Breast epithelium (tissue), 4 donors: ENCODE measurements at places on chromosomes 12 and 14. TPM values are rescaled to one million over a fixed set of nuclear protein-coding genes. Genes with fewer than 3 reads are reported as not detected.

The KRT82 gene
- total RNA-seq, result not detected

The FAR2 gene
- total RNA-seq, result 8.2 TPM

The OR6C2 gene
- total RNA-seq, result not detected

The ESRRB gene
- 0.44 TPM for total RNA-seq

The SMCO2 gene
- total RNA-seq, result not detected

The KCNC2 gene
- total RNA-seq, result 1.3 TPM

The PTCSC3 gene
- not detected for total RNA-seq

The CACNA2D4 gene
- total RNA-seq, result 3.3 TPM

The KRT7 gene
- 1,051 TPM for total RNA-seq

- no peak for DNase-seq
Observed at GRCh38 chr12:89326239-89327040, 25.9 kb downstream of the DUSP6 start.

- no peak for DNase-seq
Observed at GRCh38 chr12:18798535-18799361, 60.8 kb downstream of the CAPZA3 start.

DNA sequence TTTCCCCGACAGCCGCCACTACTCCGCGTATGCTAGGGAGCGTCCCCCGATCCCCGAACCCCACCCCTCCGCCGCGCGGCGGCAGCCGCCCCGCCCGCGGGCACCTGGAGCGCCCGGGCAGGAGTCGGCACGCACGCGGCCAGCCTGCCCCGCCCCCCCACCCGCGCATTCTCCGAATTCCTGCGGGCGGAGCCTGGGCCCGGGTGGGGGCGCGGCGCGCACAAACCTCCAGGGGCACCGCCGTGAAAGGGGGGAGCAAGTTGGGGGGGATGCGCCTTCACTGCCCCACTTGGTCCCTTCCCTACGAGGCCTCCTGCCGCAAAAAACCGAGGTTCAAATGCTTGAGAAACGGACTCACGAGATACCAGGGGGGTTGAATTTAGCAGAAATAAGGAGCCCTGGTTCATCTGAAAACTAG, 1.7 kb downstream of the AJUBA start:
- peak; percentile 73 for DNase-seq

DNA sequence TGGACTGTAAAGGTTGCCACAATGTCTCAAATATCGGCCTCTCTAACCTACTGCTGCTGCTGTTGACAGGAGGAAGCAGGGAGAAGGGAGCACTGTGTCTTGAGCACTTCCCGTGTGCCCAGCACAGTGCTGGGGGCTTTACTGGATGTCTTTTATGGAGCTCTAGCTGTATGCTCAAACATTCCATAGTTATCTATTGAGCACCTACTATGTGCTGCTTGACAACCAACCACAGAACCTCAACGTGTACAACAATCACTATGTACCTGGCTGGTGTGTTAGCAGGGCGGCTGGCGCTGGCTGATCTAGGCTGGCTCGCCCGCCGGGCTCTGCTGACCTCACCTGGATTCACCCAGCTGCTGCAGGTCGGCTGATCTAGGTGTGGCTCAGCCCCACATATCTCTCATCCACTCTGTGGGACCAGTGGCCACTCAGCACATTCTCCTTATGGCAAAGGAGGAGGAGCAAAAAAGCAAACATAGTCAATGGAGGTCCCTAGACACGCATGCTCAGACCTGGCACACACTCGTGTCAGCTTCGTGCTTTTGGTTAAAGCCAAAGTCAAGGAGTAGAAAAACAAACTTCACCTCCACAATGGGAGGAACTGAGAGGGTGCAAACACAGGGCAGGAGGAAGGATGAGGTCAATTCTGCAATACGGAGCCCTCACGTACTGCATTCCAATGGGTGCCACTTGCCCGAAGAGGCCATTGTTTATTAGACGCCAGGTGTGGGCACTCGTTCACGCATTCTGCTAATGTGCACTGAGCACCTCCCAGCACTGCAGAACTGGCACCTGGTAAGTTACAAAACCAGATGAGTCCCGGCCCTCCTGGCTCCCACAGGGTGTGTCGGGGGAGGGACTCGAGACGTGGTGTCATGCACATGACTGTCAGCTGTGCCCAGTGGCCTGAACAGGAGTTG, 147.2 kb downstream of the SCARB1 start:
- no peak for DNase-seq

DNA sequence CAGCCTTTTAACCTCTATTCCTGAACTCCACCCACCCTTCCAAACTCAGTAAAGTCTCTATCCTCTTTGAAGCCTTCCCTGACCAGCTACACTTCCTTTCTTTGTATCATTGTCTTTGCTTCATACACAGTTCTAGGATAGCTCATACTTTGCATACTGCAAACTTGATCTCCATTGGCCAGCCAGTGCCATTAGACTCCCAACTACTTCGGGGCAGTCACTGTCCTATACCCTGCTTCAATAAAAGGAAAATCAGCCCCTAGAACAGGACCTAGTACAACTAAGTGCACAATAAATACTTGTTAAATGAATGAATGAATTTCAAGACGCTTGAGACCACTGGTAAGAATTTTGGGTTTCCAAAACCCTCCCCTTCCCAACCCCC, 521 bp upstream of the PIP4K2C start:
- DNase-seq, result no peak

GRCh38 chr12:94704452-94705306, 54.3 kb upstream of the TMCC3 start:
- no peak for DNase-seq

- no peak for DNase-seq
Observed at GRCh38 chr12:129106772-129107171, 253.5 kb downstream of the GLT1D1 start.

DNA sequence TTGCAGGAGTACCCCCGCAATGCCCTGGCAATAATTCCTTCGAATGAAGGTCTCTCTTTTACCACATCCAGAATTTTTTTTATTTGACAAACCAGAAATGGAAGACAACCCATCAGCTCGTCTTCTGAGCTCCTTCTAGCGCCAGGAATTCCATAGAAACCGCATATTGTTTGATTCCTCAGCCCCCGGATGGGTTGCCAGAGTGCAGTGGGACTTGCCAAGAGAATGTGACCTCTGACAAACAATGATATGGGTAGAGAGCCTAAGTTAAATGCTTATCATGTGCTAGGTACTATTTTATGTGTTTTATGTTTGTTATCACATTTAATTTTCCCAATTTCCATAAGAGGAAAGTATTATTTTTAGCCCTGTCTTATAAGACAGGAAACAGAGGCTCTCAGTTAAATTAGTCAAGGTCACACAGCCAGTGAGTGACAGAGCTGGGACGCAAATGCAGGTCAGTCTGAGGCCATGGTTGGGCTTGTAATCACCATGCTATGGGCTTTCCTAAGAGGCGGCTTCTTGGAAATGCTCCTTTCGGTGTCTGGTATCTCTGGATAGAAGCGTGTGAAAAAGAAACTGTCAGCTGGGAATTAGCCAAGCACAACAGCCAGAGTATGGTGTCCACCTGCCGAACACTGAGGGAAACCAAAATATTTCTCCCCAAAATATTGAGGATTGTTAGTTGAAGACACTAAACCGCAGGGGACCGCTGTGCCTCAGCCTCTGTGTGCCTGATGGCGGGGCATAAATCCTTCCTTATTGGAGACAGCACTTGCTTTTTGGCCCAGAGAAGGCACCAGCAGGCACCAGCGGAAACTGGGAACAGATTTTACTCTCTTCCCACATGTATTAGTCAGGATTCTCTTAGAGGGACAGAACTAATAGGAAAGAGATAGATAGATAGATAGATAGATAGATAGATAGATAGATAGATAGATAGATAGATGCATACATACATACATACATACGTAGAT, 29.4 kb upstream of the ETFBKMT start:
- no peak for DNase-seq

- no peak for DNase-seq
Observed at GRCh38 chr14:72653026-72653425, 240.9 kb downstream of the DPF3 start.

GRCh38 chr12:14621826-14622225, 54.1 kb upstream of the PLBD1 start:
- DNase-seq, result no peak

GRCh38 chr14:34710744-34711143, 3.6 kb downstream of the CFL2 start:
- no peak for DNase-seq

DNA sequence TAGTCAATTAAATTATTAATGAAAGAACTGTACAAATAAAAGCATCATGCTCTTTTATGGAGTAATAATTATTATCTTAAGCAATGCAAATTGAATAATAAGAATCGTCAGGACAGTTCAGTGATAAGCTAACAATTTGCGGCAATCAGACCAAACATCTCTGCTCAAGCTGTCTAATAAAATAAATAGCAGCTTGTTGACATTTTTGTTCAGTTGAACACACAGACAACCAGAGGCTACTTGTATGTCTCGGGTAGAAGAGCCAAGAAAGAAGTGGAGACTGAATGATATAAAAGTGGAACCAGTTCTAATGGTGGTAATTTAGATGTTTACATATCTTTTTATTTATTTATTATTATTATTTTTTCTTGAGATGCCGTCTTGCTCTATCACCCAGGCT, 57.4 kb upstream of the FOXN3 start:
- DNase-seq, result no peak

GRCh38 chr14:68099495-68100045, 280.0 kb downstream of the RAD51B start:
- DNase-seq, result no peak

- no peak for DNase-seq
Observed at GRCh38 chr14:24634158-24634557, at the start of gene GZMB. TSS of gene GZMB (minus strand) at chr14:24634190. CDS start at chr14:24634160, 30 bp downstream.
